CD4-positive, alpha-beta T cell (primary cell): ENCODE measurements at places on chromosomes 13 and 19.
A peak's percentile ranks its signal among the peaks of the same experiment; 100 is the strongest.

DNA sequence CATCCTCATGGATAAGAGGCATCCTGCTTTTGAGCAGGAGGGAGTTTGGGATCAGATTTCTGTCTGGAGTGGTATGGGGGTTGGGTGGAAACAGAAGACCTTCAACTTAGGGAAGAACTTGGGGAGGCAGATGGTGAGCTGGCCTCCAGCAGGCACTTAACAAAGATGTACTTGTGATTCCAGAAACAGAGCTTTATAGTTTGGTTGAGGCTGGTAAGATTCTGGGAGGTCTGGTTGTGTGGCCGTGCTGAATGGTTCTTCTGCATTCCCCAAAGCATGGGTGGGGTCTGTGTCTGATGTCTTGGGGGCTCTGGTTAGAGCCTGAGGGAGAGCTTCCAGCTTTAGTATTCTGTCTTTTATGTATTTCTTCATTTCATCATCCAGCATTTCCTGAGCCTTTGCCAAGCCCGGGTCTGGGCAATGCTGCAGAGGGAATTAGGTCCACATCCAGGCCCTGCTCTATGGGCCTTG is 4.8 kb downstream of the MEGF8 start:
- no peak for DNase-seq

DNA sequence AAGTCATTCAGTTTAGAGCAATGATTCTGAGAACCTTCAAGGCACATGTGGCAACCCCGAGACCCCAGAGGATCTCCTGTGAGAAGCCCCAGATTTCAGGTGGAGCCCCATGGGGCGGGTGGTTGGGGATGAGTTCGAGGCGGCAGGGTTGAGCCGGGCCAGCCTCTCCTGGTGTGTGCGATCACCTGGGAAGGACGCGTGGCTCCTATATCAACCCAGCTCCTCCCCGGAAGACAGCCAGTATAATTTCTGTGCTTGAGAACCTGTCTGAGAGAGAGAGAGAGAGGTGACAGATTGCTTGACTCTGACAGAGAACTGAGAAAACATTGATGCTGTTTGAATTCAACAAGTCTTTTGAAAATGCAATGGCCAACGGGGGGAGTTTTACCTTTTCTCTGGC is 89.0 kb downstream of the TEX29 start:
- no peak for DNase-seq

- no peak for DNase-seq
Measured at GRCh38 chr13:55569514-55569913, 1571.2 kb upstream of the PRR20A start.

- no peak for DNase-seq
Measured at GRCh38 chr13:22198001-22198400, 527.1 kb downstream of the FGF9 start.

GRCh38 chr13:100521851-100522617 is 66.6 kb downstream of the GGACT start:
- DNase-seq = no peak

DNA sequence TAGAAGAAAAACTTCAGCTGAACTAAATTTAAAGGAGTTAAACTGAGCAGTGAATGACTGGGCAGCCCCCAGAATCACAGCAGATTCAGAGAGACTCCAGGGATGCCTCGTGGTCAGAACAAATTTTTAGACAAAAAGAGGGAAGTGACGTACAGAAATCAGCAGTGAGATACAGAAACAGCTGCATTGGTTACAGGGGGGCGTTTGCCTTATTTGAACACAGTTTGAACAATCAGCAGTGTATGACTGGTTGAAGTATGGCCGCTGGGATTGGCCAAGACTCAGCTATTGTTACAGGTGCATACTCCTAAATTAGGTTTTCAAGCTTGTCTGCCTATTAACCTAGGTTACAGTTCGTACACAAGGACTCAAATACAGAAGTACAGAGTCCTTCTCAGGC is 2.2 kb upstream of the SPRYD7 start:
- no peak for DNase-seq

DNA sequence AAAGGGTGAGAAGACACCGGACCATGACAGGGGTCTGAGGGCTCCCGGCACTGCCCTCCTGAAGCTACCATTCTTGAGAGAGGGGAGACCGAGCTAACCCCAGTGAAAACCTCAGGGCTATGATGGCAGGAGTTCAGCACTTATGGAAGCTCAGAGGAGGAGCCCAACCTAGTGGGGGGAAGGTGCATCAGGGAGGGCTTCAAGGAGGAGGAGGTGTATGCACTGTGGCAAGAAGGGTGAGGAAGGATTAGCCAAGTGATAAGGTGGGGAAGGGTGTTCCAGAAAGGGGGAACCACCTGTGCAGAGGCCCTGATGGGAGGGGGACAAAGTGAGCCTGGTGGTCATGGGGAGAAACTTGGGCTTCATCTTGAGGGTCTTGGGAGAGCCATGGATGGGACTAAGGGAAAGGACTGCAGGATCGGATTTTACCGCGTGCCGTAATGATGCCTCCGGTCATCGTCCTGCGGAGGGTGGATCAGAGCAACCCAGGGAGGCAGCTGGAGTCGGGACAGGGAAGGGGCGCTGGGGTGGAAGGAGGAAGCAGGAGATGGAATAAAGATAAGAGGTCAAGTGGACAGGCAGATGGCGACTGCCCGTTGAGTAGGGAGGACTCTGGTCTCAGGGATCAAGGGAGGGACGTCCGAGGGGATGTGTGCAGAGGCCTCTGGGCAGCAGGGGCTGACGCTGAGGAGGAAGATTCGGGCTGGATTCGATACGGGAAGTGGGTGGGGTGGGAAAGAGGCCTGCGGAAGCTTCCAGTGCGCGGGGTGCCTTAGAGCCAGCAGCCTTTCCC is 13.3 kb upstream of the PSMD8 start:
- DNase-seq = peak; percentile 21

DNA sequence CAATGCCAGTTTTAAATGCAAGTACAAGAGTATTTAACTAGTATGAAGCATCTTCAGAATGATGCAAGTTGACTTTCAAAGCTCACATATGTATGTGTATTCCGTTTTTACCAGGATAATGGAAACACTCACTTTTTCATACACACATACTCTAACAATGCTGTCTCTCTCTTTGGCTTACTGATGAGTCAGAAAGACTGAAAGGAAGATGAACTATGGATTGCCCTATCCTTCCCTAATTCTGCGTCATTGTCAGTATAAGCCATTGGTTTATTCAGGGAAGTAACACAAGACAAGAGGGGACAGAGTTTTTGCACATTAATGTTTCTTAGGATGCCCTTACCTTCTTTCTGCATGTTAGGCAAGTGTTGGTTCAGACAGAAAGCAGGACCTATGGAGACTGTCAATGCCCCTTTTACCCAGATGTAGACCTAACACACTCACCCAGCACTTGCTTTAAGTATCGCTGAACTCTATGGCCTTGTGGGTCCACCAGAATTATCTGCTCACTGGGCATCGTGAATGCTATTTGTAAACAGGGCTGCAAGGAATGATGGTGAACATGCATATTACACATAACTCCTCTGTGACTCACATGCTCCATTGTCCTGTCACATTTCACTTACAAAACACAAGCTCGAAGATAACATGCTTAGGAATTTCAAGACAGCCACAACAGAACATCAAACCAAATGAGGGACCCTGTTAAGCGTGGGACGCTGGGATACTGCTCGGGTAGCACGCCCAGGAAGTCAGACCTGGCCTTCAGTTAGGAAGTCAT is 10.0 kb upstream of the OXGR1 start:
- DNase-seq = no peak

DNA sequence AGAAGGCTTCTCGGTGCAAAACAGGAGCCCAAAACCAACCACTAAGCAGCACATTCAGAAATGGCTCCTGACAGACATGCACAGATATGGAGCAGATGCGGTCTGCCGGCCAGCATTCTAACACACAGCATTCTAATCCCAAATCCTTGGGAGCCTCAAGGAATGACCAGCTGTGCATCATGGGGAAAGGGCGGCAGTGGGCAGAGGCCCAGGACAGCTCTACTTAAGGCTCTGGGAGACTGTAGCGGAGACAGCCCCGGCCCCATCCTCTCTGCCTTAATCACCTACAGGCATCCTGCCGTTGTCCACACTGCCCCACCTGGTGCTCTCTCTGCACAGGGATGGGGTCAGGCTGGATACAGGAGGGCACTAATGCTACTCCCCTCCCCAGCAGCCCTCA is 1016.0 kb downstream of the UQCRFS1 start:
- DNase-seq = no peak

DNA sequence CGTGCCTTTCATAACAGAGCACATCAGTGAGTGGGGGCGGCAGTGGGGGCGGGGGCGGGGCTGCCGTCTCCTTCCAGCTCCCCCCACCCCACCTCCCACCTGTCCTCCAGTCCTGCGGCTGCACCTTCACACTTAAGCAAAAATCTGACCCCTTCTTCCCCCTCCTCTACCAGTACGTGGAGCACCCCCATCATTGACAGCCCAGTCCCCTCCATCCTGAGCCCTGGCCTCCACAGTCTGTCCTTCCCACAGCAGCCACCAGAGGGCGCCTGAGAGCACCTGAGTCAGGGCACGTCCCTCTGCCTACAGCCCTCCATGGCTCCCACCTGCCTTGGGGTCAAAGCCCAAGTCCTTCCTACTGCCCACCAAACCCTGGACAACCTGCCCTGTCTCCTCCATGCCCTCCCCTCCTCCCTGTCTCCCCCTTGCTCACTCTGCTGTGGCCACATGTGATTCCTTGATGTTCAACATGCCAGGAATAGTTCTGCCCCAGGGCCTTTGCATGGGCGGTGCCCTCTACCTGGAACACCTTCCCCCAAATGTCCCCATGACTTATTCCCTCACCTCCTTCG is 4.0 kb downstream of the EBI3 start:
- peak; percentile 62 for DNase-seq

- no peak for DNase-seq
Measured at GRCh38 chr13:35961002-35961401, 170.2 kb downstream of the DCLK1 start.

GRCh38 chr13:66853564-66853963 is 376.6 kb downstream of the PCDH9 start:
- no peak for DNase-seq

DNA sequence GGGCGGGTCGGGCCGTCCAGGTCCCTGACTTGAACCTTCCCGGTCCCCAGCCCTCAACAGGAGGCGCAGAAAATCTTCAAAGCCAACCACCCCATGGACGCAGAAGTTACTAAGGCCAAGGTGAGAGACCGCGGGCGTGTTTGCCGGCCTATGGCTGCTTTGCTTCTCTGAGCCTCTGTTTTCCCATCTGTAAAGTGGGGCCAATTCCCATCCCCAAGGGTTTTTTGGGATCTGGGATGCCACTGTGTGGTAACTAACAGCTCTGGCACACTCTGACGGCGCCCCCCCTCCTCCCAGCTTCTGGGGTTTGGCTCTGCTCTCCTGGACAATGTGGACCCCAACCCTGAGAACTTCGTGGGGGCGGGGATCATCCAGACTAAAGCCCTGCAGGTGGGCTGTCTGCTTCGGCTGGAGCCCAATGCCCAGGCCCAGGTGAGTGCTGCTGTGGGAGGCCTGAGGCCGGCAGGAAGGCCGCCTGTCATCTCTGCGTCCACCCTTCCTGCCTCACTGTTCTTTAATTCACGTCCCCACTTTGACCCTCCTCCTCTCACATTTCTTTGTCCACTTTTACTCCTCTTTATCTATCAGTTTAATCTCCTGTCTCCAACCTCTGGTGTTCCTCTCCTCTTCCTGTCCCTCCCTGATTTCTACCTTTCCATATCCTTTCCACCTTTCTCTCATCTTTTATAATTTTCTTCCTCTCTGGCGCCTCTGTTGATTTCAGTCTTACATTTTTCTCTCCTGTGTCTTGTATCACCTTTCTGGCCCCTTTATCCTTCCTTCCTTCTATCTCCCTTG is 7.1 kb downstream of the FUZ start:
- DNase-seq = no peak

DNA sequence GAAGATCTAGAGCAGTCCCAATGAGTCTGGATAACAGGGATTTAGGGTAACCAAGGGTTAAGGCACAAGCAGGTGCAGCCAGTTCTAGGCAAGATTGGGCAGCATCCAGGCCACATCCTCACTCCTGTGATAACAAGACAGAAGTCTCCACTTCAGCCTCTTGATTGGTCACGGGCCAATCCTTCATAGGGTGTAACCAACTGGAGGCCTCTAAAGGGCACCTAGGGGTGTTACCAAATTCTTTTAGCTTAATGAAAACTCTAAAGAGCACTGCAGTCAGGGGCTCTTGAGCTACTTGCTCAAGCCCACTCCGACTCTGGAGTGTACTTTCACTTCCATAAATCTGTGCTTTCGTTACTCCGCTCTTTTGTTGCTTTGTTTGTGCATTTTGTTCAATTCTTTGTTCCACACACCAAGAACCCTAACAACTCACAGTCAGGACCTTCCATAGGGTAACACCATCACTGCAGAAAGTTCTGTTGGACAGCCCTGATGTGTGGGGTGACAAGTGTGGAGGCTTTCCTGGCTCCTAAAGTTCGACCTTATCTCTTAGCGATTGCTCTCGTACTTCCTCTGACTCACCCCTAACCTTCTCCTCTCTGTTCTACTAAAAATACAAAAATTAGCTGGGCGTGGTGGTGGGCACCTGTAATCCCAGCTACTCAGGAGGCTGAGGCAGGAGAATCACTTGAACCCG is 36.1 kb downstream of the ZSWIM9 start:
- DNase-seq = no peak

- no peak for DNase-seq
Measured at GRCh38 chr13:76993021-76993420, 1.1 kb downstream of the CLN5 start.

- DNase-seq = no peak
Measured at GRCh38 chr13:37526710-37527473, 71.7 kb downstream of the POSTN start.

DNA sequence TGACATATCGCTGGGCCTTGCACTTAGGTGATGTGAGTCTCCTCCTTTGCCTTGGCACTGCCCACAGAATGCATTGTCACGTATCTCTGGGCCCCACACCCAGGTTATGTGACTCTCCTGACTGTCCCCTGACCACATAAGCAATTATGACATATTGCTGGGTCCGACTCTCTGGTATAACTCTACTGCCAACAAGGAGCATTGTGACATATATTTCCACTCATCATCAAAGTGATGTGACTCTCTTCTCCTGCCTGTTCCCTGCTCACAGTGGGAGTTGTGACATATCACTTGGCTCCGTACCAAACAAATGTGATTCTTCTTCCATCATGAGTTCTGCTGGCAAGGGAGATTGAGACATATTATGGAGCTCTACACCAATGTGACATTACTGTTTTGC is 15.4 kb upstream of the ZNF681 start:
- no peak for DNase-seq

- DNase-seq = no peak
Measured at GRCh38 chr13:28204043-28204442, 65.7 kb downstream of the PAN3 start.
